ENCODE measurements at places on chromosomes 5 and 9.
A peak's percentile ranks its signal among the peaks of the same experiment; 100 is the strongest.

GRCh38 chr9:135068776-135069415 lies 18.6 kb upstream of the OLFM1 start:
- no peak for DNase-seq

- DNase-seq, result no peak
Observed at GRCh38 chr5:107272954-107273353, 397.8 kb downstream of the EFNA5 start.

DNA sequence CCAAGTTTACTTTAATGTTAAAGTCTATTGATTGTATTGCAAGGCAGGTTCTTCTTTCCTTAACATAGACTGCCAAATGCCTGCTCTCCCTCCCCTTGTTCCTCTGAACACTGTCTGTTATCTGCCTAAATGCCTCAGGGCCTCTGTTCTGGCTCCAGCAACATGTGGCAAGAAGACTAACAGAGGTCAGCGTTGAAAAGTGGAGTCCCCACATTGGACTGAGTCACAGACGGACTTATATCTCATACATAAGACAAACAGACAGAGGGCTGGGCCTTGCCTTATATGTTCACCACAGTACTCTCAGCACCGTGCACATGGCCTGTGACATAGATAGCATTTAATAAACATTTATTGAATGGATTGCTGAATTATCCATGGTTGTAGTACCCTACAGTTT lies 91.4 kb downstream of the TSSK1B start:
- DNase-seq, result peak; percentile 30

DNA sequence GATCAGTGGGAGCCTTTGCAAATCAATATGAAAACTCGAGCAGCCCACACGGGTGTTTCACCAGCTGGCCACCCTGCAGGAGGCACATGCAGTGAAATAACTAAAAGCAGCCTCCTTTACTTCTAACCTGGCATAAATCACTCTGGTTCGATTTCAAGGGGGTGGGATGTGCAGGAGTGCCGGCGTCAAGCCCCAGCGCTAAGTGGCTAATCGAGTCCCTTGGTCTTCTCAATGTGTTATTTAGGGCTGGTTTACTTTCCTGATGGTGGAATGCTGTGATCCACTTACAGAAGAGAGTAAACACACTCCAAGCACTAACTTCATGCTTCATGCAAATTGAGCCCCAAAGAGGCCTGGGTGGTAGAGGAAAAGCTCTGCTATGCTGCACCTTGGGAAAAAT lies 109.4 kb downstream of the TMEM174 start:
- DNase-seq, result no peak

DNA sequence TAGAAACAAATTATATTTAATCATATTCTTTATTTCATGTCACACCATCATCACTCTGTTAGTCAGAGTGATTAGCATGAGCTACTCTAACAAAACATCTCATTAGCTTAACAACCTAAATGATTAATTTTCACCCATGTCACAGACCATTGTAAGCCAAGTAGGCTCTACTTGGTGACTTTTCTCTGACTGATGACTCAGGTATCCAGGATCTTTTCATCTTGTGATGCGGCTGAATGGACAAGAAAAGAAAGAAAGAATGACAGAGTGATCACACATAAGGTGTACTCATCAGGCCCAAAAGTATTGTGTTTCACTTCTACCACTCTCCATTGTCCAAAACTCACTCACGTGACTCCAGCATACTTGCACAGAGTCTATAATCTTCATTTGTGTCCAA lies 299.3 kb downstream of the ANXA1 start:
- no peak for DNase-seq

- no peak for DNase-seq
Observed at GRCh38 chr5:125390326-125390725, 643.9 kb upstream of the ZNF608 start.

DNA sequence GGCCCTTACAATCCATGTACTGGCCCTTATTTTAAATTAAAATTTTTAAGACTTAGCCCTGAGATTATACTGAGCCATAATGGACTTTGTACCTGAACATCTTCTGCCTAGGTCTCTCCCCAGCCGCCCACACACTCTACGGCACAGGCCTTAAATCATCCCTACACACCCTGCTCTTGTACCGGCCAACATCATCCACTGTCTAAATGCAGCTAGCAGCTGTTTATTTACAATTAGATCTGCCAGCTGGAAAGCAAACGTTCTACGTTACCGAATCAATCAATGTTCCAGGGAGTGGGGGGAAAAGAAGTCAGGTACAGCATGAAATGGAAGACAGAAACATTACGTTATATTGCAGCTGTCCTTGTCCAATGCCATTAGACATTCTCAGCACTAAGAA lies 88.4 kb upstream of the GRAMD2B start:
- no peak for DNase-seq

DNA sequence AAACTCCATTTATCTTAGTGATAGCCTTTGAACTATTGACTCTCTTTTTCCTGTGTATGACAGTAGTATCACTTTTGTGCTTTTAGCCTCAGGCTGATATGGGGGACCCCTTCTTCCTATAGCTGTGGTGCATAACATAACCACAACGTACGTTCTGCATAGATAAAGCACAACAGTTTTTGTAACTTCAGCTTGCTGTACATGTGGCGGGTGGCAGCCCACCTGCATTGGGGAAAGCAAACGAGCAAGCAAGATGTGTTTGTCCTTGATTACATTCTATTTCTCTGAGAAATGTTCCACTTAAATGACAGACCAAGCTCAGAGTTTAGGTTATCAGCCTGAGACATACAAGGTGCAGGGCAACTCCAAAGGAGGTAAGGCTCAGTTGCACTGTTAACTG lies 309.4 kb downstream of the KDM4C start:
- DNase-seq, result no peak

- DNase-seq, result no peak
Observed at GRCh38 chr9:87226896-87227295, 270.8 kb upstream of the DAPK1 start.

Data from heart right ventricle (tissue), 16 donors.